SJCRH30 (cell line): ENCODE measurements at places on chromosomes 1 and 21. TPM values are rescaled to one million over a fixed set of nuclear protein-coding genes. Genes with fewer than 3 reads are reported as not detected.

Gene TIMM17A
- total RNA-seq: 86.8 and 89.5 TPM in 2 replicates

Gene RNU1-3
- under 0.01 TPM in 2 replicates for total RNA-seq

Gene PGLYRP3
- total RNA-seq: not detected in 2 replicates

Gene AMPD1
- not detected in 2 replicates for total RNA-seq

Gene ASCL5
- not detected in 2 replicates for total RNA-seq

Gene KCNK1
- total RNA-seq: not detected in 2 replicates

Gene TAS1R3
- total RNA-seq: 0.15 and 0.47 TPM in 2 replicates

Gene COL9A2
- 4.8 and 5.2 TPM in 2 replicates for total RNA-seq

Gene SPATA1
- total RNA-seq: 0.97 TPM in 1 of 2 replicates, not detected in the other

Gene CATSPERE
- 0.06 and 0.08 TPM in 2 replicates for total RNA-seq

Gene IL19
- total RNA-seq: not detected in 2 replicates

- DNase-seq: no peak
Observed at GRCh38 chr1:218658269-218658668, 313.1 kb downstream of the TGFB2 start.

DNA sequence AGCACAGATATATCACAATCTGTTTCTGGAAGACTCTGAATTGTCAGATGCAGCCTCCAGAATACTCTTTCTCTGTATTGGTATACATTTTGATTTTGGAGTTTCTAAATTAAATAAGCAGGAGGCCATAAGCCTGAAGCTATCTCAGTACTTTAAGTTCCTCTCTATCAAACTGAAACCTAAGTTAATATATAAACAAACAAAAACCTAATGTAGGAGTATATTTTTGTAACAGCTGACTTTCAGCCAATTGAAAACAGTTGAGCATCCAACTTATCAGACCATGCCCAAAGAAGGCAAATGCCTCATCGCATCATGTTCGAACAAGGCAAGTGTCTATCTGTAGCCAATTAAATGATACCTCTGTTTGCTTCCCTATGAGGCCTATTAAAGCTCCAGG, 1054.4 kb downstream of the AMY1C start:
- no peak for DNase-seq

- no peak for DNase-seq
Observed at GRCh38 chr1:116310180-116310579, 62.9 kb upstream of the ATP1A1 start.

DNA sequence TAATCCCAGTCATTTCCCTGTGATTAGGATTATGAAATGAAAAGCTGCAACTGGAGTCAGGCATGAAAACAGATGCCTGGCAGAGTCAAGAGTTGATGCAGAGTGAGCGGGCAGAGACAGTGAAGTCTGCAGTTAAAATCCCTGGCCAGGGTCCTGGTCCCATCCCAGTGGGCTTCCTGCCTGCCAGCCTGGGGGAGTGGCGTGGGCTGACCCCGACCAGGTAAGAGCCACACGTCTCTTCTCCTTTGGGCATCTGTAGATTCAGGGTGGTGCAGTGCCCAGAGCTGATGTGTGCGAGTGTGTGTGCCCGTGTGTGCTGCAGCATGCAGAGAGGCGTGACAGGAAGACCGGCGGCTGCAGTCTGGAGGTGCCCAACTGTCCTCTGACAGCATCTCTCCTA, 6.2 kb upstream of the KIAA1614 start:
- DNase-seq: no peak

GRCh38 chr1:100524355-100524754, 13.6 kb upstream of the GPR88 start:
- DNase-seq: no peak

GRCh38 chr1:11802616-11802972, 3.2 kb downstream of the MTHFR start:
- no peak for DNase-seq

- peak; percentile 77 for DNase-seq
Observed at GRCh38 chr1:224513787-224514209, 79.2 kb upstream of the WDR26 start.

DNA sequence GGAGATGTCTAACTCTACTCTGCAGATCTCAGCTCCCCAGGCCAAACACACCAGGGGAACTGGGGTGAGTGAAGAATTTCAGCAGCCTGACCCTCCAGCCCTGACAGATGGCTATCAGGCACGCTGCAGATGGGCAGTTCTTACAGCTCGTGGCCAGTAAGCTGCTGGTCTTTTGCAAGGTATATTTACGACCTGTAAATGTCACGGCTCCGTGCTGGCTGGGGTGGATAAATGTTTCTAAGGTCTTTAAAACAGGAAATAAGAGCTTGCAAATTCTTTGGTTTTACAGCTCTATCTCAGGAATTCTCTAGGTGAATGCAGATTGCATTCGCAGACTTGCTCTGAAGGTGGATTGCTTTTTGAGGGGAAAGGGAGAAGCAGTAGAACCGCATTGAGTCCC, 10.1 kb downstream of the DOP1B start:
- no peak for DNase-seq

DNA sequence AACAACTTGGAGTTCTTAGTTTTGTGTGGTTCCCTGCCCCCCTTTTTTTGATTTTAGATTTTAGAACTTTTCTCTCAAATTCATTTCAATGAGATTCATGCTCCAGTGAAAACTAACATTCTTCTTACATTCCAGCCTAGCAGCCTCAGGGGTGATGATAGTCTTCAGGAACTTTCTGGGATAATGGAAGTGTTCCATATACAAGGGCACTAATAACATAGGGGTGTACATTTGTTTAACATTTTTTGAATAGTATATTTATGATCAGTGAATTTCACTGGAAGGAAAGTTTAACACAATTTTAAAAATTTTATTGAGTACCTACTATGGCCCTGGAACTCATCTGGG, 61.4 kb upstream of the ZNF648 start:
- DNase-seq: no peak

DNA sequence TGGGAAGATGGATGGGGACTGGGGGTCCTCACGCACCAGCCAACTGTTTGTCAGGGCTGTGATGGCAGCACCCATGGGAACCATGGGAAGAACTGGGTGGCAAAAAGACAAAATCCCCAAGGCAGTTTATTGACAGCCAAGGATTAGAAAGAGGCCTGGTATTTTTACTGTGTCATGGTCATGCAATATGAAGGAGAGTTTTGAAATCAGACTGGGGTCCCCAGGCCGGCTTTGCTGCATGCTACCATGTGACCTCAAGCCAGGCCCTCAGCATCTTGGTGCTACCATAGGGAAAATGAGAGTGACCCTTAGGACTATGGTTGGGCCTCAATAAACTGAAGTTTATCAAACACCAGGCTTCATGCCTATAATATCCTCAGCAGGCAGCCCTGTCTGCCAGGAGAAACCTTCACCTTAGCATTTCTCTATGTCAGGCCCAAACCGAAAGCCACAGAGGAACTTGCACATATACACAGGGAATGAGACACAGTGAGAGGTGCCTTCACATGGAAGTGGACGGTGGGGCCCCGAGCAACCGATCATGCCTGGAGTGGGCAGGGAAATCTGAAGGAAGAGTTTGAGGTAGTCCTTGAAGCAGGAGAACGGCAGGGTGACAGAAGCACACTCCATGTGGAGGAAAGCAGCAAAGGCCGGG, 203.2 kb downstream of the HIVEP3 start:
- DNase-seq: no peak

- DNase-seq: no peak
Observed at GRCh38 chr1:38133756-38134155, 87.2 kb upstream of the POU3F1 start.

- DNase-seq: peak; percentile 79
Observed at GRCh38 chr1:117171900-117172511, 38.7 kb downstream of the VTCN1 start.

DNA sequence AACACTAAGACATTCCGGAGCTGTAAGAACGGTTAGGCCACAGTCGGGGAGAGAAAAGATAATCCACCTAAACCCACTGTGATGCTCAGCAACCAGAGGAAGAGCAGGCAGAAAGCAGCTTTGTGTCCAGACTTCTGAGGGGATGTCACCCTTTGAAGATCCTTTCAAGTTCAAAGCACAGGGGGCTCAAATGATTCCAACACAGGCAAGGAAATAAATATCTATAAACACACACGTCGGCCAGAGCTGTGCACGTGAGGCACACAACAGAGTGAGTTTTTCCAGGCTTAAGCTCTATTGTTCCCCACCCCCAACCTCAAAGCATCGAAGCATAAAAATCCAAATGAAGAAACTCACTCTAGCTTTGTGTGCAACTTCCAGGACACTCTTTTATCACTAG, 479.0 kb downstream of the DISC1 start:
- no peak for DNase-seq

DNA sequence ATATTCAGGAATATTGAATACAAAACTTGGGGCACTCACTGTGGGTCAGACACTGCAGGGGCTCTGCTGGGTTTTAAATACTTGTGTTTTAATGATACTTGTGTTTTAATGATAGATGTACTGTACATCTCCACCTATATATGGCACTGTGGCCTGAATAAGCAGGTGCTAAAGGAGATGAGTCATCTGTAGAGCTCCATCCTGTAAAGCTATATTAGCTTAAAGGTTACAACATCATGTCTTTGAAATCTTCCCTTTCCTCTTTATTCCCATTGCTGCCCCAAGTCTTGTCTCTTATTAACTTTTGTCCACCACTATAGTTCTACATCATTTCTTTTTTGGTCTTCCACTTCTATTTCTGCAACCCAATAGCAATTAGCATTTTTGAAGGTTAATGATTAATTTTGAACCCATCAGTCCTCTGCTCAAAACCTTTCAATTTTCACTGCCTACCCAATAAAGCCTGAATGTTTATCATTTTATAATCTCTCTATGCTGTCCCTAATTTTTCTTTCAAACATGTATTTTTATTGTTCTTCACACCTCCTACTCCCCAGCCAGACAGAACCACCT, 113.3 kb upstream of the PTGFR start:
- no peak for DNase-seq

- no peak for DNase-seq
Observed at GRCh38 chr1:172292840-172293239, 127.6 kb upstream of the C1orf105 start.

DNA sequence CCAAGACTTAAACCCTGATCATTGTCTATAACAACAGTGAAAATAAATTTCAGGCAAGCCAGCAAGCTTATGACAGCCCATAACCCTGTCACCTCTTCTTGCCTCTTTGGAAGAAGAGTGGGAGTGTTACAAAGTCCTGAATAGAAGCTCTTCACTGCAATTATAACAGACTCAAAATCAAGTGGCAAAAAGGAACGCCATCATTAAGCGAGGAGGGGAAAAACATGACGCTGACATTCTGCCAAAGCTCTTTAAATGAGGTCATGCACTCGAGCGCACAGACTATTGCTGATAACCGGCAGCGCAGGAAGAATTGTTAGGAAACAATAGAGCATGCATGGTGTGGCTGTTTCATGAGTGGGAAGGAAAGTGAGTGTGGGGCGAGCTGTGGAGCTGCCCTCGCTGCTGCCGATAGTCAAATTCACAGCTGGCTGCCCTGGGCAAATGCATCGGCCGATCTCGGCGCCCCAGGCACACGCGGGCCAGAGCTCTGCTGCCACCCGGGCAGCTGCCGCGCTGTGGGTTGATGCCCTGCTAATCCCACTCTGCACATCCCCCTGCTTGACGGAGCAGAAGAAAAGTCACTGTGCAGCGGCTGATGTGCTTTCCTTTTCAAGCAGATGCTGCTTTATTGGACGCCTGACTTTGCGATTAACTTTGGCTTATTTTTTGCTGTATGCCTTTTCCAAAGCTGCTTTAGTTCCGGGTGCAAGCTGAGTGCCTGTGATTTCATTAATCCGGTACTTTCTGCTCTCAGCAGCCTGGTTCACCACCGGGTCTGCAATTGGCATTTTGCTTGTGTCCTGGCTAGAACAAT, 102.4 kb upstream of the ST6GALNAC5 start:
- peak; percentile 73 for DNase-seq

GRCh38 chr1:163258181-163258580, 55.5 kb upstream of the RGS5 start:
- DNase-seq: no peak

- DNase-seq: peak; percentile 78
Observed at GRCh38 chr1:41322835-41323234, 38.4 kb upstream of the FOXO6 start.

DNA sequence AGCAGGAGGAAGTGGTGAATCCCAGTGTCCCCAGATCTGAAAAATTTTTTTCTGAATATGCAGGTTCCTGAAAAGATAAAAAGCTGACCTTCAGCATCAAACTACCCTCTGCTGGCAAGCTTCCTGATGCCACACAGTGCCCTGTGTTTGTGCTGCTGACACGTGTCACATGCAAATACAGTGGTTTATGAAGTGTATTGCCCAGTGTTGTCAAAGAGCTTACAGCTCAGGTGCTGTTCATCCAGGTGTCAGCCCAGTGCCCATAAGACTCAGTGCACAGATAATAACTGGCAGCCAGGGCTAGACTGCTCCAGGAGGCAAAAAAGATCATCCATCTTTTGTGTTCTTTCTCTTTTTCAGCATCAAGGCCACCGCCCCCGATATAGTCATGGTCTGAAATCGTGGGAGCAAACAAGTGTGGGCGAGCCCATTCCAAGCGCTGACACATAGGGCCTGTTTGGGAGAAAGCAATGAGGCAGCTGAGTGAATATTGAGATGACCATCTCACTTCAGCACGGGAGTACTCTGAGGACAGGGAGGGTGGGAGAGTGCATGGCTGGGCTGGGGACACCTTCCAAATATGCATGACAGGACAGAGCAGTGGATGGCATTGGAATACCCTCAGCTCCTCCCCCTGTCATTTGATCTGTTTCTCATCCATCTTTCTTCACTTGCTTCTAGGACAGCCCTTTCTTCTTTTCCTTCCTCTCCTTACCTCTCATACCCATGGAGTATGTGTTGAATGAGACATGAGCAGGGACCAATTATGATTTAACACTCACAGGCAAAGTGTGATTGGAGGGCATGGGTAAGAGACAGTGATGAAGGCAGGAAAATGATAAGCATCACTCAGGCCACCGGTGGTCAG, 6.4 kb upstream of the KCNK1 start:
- no peak for DNase-seq

GRCh38 chr21:42312626-42313104, 2.5 kb downstream of the TFF3 start:
- no peak for DNase-seq
